ENCODE measurements at places on chromosomes 2 and 18.

GRCh38 chr2:216299588-216299987 lies 72.7 kb downstream of the MARCHF4 start:
- no peak for DNase-seq

GRCh38 chr2:39469807-39470206 lies 32.7 kb upstream of the MAP4K3 start:
- no peak for DNase-seq

- DNase-seq: no peak
Observed at GRCh38 chr2:197707316-197708213, 2.4 kb downstream of the MARS2 start.

- no peak for DNase-seq
Observed at GRCh38 chr2:147450661-147451510, 393.9 kb upstream of the ACVR2A start.

DNA sequence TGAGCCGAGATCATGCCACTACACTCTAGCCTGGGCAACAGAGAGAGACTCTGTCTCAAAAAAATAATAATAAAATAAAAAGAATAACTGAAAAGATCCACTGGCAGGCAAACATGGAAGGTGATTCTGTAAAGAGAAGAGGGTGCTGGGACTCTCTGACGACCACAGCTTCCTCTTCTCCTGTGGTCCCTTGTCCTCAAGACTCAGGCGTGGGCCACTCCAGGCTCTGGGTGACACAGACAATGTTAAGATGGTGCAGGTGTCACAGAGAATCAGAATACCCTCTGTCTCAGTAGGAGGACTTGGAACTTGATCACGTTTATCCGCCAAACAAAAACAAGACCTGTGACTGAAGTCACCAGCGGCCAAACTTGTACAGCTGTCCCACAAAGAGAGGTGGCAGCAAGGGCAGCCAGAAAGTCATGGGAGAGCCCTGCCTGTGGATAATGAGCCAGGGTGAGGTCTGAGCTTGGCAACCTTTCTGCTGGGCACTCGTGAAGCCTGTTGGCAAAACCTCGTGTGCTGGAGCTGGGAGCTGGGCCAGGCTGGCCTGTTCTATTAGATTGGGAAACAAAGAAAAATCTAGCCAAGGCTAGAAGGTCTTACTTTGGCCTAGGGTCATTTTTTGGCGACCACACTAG lies 76.4 kb upstream of the ITGA6 start:
- DNase-seq: no peak

GRCh38 chr2:32756074-32756727 lies 128.4 kb downstream of the TTC27 start:
- DNase-seq: no peak

DNA sequence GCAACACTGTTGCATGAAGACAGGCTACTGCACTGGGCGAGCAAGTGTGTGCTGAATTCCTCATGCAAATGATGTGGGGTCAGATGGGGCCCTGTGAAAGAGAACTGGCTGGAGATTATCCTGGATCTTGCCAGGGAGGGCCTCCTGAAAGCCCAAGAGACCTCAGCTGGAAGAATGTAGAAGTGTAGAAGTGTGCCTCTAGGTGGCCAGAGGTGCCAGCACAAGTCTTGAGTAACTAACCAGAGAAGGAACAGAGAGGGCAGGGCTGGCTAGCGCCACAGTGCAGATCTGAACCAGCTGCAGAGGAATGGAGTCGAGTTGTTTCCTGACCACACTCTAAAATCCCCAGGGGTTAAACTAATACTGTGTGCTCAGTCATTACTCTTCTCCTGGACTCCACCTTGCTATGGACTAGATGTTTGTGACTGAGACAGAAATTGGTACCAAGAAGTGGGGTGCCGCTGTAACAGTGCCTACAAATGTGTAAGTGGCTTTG lies 399.3 kb downstream of the LRATD1 start:
- peak; percentile 28 for DNase-seq

- DNase-seq: no peak
Observed at GRCh38 chr2:149357058-149357457, 26.7 kb downstream of the LYPD6 start.

DNA sequence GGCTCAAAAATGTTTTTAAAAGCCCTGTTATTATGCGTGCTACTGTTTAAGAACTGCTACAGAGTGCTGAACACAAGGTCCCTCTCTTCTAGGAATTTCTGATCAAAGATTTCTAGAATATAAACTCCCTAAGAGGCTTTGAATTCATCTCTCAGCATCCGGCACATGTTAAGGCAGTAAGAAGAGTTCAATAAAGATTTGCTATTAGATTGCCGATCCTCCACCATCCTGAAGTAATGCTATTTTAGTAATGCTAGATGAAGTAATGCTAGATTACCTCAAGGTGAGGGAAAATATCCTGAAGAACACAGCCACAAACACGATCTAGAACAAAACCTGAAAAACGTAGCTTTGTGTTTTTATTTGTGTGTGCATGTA lies 949 bp upstream of the MYL12B start:
- DNase-seq: no peak

DNA sequence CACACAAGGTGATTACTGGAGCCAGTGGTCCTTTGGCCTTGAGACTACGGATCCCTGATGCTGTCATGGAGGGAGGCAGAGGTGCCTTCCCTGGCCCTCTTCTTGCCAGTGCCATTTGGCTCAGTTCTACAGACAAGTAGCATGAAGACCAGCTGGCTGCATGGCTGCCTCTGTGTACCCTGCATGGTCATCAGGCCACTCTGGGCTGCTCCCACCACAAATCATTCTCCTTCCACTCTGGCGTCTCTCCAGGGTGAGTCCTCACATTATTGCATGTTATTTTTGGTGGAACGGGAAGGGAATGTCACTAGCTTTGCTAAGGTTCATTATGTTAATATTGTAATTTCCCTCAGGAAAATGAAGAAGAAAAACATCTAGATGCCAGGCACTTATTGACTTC lies 229.8 kb downstream of the VAPA start:
- DNase-seq: no peak

- DNase-seq: no peak
Observed at GRCh38 chr2:151841047-151841424, 12.8 kb upstream of the ARL5A start.

GRCh38 chr18:2409906-2410305 lies 161.4 kb downstream of the METTL4 start:
- no peak for DNase-seq

DNA sequence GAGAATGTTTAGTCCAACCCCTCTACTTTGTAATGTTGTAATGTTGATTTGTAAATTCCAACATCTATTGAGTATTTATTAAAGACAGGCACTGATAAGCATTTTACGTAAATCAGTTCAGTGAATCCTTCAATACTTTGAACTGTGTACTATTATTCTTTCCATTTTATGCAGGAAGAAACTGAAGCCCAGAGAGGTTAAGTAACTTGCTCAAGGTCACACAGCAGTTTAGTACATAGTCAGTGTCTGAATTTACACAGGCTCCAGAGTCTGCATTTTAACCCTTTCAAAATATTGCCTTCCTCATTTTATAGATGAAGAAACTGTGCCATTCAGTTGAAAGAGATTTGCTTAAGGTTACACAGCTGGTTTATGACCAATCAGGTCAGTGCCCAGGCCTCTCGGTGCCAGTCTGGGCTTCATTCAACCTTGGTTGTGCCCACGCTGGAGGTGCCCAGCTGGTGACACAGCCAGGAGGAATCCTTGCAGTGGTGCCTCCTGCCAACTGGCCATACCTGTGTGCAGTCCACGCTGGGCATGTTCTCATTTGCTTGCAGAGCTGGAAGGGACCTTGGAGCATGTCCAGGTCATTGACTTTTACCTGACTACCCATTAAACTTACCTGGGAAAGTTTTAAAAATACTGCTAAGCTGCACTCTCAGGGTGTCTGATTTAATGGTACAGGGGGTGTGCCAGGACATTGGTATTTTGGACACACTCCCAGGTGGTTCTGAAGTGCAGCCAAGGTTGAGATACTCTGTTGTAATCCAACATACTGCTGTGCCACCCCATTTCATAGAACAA lies 74.3 kb upstream of the CYRIA start:
- DNase-seq: no peak

DNA sequence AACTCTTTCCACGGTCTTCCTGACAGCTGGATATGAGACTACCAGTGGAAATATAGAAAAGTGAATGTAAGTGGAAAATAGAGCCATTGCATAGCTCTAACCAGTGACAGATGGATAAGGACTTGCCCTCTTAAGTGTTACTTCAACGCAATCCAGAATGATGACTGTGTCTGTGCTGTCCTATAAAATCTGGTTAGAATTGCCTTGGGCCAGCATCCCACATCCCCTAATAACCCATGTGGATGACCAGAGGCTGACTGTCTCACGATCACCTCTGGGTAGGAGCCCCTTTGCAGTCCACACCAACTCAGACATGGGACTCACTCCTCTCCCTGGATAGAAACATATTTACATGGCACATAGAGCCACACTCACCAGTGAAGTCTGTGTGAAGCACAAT lies 186.6 kb downstream of the C1D start:
- DNase-seq: no peak

- no peak for DNase-seq
Observed at GRCh38 chr2:98317214-98317613, 29.0 kb upstream of the CNGA3 start.

GRCh38 chr2:61179701-61180639 lies 18.0 kb downstream of the C2orf74 start:
- DNase-seq: no peak

DNA sequence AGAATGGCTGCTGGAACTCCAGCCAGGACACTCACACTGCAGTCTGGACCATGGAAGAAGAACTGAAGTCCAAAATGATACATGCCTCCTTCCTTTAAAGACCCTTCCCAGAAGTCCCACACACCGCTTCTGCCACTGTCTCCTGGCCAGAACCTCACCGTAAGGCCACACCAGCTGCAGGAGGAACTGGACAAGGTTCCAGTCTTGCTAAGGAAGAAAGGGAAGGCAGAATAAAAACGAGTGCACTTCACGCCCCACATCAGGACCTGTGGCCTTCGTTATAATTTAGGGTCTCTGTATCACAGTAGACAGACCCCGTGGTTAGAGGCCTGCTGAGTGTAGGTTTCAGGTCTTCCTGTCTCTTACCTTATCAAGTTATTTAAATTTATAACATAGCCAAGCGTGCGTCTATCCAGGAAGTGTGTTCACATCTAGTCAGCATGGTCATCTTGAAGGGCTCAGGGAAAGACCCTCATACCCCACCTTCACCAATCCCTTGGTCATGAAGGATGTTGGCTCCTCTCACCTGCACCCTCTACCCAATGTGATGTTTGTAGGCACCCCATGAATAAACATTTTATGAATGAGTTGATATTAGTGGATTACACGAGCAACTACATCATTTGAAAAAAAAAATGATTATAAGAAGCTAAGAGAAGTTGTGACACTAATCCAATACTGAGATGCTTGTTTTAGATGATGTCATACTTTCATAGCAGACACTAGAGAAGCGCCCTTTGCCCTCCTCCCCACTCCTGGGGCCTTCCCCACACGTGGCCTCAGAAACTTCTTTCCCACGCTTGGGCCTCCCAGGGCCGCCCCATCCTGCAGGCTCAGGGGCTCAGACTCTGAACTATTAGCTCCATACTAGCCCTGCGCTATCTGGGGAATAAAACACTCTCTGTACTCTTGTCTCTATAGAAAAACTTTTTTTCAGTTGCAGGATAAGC lies 157.6 kb downstream of the FAM210A start:
- DNase-seq: peak; percentile 74

GRCh38 chr2:187877391-187877790 lies 323.2 kb upstream of the TFPI start:
- no peak for DNase-seq

DNA sequence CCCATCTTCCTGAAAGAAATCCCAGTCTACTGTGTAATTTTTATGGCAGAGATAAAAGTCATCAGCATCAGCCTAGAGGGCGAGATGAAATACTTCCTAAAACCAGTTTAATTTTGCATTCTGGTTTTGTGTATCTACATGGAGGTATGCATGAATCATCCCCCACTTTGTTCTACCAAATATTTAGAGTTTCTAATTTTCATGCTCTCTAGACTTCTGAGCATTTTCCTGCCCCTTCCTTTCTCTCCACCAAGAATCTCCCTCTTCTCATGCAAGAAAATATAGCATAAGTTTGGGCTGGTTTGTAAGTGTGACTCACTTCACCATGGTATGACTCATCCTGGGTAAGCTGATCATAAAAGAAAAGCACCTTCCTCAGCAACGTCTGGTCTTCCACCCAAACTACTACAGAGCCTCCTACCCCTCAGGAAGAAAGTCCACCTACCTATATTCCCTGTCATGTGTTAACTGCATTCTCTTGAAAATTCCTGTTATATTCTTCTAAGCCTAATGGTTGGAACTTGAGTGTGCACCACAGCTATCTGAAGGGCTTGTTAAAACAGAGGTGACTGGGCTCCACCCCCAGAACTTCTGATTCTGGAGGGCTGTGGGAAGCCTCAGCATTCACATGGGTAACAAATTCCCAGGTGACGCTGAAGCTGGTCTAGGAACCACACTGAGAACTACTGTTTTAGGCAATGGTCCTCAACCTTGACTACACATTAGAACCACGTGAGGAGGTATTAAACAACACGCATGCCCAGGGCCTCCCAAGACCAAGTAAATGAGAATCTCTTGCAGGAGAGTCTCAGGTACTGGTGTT lies 37.4 kb upstream of the RAPGEF4 start:
- DNase-seq: peak; percentile 26

GRCh38 chr2:183416753-183417152 lies 292.5 kb downstream of the NUP35 start:
- no peak for DNase-seq

DNA sequence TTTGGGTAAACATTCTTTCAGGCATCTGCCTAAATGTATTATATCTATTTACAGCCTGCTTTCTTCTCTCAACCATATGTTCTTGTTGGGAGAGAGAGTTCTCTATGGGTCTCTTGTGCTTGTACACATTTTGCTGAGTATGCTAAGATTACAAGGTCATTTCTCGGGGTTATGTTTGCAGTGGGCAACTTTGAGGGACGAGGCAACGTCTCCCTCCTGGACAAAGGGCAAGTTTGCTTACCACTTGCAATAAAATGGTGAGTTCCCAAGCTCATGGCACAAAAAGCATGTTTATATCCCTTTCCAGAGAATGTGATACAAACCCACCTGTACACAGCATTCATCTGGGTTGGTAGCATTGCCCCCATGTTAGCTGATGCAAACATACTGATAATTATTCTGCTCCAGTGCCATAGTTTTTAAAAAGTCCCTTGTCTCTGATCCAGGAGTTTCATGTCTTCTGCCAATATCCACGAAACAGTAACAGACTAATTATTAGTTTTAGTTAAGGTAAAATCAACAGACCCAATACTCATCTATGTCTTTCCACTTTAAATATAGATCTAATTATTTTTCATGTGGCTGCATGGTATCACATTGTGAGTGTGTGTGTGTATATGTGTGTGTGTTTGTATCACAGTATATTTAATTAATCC lies 84.2 kb upstream of the MAPK4 start:
- no peak for DNase-seq

Measured in GM12878 (cell line).